Astrocyte (in vitro differentiated cells and primary cell): ENCODE measurements at places on chromosomes 5 and 9.

DNA sequence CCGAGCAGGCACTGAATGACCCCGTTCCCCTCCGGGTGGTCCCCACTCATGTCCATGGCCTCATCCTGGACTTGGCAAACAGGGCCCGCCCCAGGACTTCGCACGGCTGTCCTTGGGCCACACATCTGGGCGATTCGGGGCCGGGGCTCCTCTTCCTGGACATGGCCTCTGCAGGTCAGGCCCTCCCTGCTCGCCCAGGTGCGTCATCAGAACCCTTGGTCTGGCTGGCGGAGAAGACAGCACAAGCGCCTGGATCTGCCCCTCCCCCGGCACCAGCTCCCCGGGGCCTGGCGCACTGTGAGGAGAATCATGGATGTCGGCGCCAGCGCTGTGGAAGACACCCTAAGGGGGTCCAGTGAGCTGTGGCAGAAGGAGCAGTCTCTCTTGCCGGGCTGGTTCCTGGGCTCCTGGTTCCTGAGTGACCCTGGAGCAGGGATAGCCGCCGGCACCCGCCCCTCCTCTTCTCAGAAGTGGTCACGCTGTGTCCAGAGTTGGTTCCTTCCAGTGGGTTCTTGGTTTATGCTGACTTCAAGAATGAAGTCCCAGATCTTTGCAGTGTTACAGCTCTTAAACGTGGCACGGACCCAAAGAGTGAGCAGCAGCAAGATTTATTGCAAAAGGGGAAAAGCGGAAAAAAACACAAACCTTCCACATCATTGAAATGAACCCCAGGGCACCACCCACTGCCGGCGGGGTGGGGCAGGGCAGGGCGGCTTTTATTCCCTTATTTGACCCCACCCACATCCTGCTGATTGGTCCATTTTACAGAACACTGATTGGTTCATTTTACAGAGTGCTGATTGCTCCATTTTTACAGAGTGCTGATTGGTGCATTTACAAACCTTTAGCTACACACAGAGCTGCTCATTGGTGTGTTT lies 25.9 kb upstream of the SLC12A7 start:
- no peak for DNase-seq

GRCh38 chr5:31976169-31976568 lies 197.9 kb downstream of the GOLPH3 start:
- DNase-seq, result no peak

DNA sequence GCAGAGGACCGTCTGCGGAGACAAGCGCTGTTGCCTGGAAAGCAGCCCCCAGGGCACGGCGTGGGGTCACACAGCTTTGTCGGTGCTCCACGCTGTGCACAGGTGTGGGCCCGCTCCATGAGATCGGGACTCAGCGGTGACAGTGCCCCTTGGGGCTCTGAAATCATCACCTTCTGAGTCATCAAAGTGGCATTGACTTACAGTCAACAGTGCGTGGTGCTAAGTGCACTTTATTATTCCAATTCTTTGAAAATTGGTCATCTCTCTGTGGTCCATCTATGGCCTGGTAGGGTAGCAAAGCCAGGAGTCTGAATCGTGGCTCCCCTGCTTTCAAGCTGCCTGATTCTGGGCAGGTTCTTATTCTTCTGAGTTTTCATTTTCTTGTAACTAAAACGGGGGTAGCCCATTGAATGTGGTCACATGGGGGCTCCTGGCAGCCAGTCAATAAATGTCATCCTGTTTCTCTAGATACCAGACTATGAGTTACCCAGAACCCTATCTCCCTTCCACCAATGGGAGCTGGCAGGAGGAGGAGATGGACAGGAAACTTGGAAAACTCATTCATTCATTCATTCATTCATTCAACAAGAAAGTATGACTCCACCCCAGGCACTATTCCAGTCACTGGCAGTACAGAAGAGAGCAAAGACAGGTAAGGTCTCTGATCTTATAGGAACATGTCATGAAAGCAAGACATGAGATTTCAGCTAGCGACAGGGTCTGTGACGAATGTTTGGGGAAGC lies 20.3 kb upstream of the UNC5A start:
- DNase-seq, result no peak

- no peak for DNase-seq
Observed at GRCh38 chr5:139898981-139899380, 103.4 kb downstream of the PSD2 start.

- no peak for DNase-seq
Observed at GRCh38 chr9:125932746-125933455, 185.7 kb downstream of the PBX3 start.

GRCh38 chr5:127337876-127338275 lies 47.3 kb downstream of the MEGF10 start:
- no peak for DNase-seq

- DNase-seq, result no peak
Observed at GRCh38 chr9:6549106-6549800, 96.3 kb downstream of the GLDC start.

DNA sequence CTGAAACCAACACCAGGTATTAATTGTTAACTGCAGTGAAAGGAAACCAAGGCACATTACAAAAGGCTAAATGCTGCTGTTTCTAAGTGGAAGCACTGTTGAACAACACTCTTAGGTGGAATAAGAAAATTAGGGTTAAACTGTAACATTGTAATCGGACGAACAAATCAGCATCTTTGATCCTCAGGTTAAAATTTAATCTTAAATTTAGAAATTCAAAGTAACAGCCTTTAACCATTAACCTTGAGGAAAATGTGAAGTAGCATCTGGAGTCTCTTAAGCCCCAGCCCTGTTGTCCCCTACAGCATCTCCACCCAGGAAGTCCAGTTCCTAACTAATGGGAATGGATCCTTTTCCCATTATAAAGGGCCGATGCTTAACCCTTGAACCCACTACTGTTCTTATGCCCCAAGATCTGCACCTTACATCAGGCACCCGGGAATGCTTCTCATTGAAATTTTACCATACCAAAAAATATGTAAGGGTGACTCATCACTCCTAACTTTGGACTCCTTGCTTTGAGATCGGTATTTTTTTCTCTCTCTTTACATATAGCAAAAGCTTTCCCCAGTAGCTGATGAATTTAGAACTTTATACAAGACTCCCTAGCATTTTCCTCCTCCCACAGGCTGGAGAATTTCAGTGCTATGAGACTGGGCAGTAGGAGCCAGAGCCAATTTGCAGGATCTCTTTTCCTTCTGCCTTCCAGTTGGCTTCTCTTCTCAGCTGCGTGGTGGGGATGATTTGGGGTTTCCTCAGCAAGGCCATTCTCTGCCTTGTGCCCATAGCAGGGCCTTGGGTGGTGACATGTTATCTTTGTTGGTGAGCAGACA lies 32.0 kb upstream of the ITGA2 start:
- peak; percentile 27 for DNase-seq
